GF-D8 (cell line): ENCODE measurements at places on chromosomes 4 and X.

- DNase-seq: no peak
These were observed 84.3 kb upstream of the PSAPL1 start for GRCh38 chr4:7518871-7519637.

DNA sequence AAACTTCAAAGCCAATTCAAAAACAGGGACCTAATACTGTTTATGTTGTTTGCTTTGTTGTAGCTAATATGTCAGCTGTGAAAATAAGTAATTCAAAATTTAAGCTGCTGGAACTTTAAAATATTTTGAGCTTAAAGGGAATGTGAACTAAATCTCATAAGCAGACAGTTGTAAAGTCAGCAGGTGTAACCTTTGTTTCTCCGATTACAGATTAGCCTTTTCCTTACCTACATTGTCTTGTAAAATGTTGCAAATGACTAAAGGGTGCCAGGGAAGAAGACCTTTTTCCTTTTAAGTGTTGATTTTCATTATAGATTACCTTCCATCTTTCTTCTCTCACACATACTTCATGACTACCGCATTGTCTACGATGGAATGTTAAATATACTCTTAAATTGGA lies 405.1 kb downstream of the KCNIP4 start:
- no peak for DNase-seq

GRCh38 chr4:98166731-98167041 lies 23.4 kb upstream of the STPG2 start:
- no peak for DNase-seq

DNA sequence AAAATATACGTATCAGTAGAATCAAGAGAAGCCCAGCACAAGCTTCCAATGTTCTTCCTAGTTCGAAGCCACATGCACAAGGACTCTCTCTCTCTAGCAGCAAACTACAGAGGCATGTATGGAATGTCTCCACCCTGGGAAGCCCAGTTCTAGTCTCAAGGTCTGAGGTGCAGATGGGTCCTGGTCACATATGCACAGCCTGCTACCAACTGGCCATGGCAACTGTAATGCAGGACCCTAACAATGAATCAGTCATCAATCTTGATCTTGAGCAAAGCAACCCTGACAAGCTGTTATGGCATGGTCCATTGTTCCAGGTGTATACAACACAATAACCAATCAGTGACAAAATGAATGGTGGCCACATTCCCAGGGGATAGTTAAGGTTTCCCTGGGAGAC lies 55.8 kb downstream of the MBNL3 start:
- DNase-seq: no peak

- no peak for DNase-seq
These were observed 944 bp downstream of the KLF8 start for GRCh38 chrX:56233100-56233499.

GRCh38 chr4:174713181-174713580 lies 115.9 kb downstream of the GLRA3 start:
- DNase-seq: no peak

DNA sequence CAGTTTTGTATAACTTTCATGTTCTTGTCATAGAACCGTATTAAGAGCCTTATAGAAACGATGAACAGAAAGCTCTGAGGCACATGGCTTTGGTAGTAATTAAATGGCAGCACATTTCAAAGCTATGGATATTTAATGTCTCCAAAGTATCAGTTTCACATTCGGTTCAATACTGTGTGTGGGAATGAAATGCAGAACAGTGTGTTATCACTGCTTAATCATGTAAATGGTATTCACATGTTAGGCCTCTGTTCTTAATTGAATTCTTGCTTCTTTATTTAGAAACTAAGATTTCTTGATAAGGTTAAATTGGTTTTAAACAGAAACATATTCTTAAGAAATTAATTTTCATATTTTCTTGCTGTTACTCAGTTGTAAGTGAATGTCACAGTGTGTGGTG lies 701.0 kb upstream of the PITX2 start:
- no peak for DNase-seq

GRCh38 chr4:109205186-109205585 lies 97.3 kb downstream of the COL25A1 start:
- no peak for DNase-seq

DNA sequence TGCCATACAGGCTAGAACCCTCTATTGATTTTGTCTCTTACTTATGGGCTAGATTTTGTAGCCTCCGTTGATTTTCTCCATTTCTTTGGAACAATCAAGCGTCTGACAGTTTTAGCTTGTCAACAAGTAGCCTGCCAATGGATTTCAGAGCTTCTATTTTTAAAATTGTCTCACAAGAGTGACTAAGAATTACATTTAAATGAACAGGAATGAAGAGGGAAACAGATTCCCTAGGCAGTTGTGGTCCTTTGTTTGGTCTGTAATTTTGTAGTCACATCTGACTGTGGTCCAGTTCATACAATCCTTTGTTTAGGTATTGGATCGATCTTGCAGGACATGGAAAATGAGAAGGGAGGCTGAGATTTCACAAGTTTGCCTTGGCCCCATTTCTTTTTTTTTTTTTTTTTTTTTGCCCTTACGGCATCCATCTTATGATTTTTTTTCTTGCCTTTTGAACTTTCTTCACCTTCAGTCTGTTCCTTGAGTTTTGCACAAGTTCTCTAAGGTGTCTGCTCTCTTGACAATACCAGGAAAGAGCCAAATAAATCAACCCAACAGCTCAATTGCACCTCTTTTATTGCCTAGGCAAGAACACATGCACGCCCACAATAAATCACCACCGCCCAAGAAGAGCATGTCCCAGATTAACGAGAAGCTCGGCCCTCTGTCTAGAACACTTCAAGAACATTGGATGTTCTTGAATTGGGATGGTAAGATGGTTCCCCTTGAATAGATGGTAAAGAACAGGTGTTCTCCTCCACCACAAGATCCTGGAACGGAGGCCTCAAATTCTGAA lies 86.5 kb upstream of the EGFL6 start:
- no peak for DNase-seq

- no peak for DNase-seq
These were observed 12.7 kb downstream of the RASSF6 start for GRCh38 chr4:73607375-73608033.

DNA sequence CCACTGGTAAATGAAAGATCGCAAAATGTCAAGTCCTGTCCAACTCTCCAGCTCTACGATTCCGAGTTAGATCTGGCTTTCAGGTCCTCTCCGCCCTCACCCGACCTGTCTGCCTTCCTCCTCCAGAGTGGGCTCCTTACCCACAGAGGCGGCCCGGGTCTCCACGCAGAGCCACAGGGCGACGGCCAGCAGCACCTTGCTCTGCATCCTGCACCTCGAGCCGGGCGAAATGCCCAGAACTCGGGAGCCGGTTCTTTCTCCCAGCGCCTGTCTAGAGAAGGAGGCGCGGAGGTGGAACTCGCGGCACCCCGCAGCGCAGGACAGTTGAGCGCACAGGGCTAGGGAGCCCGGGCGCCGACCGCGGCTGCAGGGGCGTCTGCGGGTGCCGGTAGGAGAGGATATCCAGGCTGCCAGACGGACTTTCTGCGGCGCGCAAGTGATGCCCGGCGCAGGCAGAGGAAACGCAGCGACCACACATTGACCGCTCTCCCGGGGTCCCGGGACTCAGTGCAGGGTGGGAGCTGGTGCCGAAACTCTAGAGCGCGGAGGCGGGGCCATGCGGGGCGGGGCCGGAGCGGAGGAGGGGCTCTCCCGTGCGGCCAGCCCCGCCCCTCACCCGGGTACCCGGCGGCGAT lies at the start of gene KDR:
TSS of gene KDR (minus strand) at position 509 of the 635 bp plus-strand sequence. CDS start at position 207, 302 bp downstream.
- no peak for DNase-seq

GRCh38 chr4:82948647-82949204 lies 48.2 kb downstream of the THAP9 start:
- DNase-seq: no peak

GRCh38 chr4:78691971-78692821 lies 84.0 kb upstream of the BMP2K start:
- DNase-seq: peak; percentile 94

- DNase-seq: no peak
These were observed 132.6 kb upstream of the ANK2 start for GRCh38 chr4:112916868-112917267.

DNA sequence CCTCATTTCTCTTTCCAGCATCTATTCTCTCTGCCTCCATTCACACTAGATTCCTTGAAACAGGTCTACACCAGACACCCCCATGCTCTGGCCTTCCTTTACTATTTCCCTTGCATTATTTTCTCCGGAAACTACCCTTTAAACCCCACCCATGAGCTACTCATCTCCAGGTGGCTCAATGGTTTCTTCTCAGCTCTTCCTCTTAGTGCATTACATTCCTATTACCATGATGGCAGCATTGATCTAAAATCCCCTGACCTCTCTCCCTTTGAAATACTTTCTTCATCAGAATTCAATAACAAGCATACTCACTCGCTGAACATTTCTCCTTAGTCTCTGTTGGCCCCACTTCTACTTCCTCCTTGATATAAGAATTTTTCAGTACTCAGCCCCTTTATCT lies 94.6 kb downstream of the SYNPO2 start:
- DNase-seq: no peak

DNA sequence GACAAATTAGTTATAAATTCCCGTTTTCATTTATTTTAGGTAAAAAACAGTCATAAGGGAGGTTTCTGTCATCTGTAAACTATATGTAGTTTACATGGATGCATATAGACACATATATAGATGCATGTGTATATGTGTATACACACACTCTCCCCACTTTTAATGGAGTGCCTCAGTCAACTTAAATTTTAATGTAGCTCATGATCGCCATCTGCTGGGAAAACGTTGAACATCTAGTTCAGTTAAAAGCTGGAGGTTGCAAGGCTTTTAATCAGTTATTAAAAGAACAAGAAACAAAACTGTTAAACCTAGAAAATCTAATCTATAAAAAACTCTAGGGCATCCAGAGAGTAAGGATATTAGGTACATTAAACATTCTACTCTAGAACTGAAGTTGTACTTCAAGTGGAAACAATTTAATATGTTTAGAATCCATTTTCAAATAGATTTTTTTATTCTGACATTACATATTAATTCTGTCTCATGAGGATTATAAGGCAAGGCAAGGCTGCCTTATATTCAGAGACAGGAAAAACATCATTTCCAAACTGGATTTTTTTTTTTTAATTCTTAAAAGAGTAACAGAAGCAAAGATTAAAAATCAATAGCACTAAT lies 122.6 kb downstream of the SHISA3 start:
- DNase-seq: peak; percentile 4

GRCh38 chr4:98778206-98778605 lies 119.8 kb upstream of the TSPAN5 start:
- DNase-seq: no peak

DNA sequence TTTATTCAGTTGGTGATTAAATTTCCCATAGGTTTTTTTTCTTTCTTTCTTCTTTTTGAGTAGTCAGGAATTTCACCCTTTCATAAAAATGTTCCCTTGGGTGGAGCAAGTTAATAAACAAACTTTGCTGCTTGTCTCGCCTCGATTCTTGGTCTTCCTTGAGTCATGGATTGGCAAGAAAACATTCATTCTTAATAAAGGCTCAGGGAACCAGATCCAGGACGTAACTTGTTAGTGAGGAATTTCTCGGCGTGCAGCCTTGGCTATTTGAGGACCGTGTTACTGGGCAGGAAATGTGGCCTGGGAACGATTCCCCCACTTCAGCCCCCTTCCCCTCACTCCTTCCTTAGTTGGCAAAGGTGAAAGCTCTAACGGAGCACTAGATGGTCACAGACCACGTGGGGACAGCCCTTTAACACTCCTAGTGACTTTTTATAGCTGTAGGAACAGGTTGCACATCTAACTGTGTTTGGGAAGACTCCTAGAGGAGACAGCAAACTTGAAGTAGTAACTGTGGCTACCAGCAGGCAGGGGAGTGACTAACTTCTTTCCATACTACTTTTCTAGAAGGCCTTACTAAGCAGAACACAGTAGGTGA lies 106.8 kb downstream of the UCHL1 start:
- no peak for DNase-seq
